ENCODE measurements at places on chromosomes 5 and 9.

DNA sequence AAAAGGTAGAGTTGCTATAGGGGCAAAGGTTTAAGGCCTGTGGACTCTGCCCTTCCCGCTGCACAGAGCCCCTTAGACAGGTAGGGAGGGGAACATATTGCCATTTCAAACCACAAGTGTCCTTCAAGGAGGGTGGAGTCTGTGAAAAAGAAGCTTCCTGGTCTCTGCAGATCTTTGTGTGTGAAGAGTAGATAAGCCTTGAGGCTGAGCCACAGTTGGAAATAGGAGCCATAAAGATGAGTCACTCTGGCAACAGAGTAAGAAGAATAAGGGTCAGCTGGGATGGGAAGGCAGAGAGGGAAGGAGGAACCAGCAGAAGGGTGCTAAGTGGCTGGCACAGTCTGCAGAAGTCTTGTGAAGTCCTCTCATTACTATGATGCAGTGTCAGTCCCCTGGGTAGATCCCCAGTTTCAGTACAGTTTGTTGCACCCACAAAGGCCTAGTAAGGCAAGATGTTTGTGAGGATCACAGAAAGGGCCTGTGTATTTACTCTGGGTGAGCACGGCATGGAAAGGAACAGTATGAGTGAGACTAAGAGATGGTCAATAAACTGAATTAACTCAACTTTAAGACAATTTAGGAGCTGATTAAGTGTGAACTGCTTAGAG is 18.1 kb downstream of the GRXCR2 start:
- no peak for DNase-seq

DNA sequence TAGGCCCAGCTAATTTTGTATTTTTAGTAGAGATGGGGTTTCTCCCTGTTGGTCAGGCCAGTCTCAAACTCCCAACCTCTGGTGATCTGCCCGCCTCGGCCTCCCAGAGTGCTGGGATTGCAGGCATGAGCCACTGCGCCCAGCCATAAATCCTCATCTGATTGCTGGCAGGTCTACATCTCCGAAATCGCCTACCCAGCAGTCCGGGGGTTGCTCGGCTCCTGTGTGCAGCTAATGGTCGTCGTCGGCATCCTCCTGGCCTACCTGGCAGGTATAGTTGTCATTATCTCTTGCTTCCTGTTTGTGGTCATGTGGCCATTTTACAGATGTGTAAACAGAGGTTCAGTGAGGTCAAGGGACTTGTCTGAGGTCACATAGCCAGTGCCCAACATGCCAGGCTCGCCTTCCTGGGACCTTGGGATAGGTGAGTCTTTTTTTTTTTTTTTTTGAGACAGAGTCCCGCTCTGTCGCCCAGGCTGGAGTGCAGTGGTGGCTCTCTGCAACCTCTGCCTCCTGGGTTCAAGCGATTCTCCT is 2.8 kb downstream of the SLC2A8 start:
- DNase-seq: no peak

- no peak for DNase-seq
Observed at GRCh38 chr9:10045598-10045997, 567.2 kb downstream of the PTPRD start.

- no peak for DNase-seq
Observed at GRCh38 chr9:38016375-38017135, 52.5 kb downstream of the SHB start.

DNA sequence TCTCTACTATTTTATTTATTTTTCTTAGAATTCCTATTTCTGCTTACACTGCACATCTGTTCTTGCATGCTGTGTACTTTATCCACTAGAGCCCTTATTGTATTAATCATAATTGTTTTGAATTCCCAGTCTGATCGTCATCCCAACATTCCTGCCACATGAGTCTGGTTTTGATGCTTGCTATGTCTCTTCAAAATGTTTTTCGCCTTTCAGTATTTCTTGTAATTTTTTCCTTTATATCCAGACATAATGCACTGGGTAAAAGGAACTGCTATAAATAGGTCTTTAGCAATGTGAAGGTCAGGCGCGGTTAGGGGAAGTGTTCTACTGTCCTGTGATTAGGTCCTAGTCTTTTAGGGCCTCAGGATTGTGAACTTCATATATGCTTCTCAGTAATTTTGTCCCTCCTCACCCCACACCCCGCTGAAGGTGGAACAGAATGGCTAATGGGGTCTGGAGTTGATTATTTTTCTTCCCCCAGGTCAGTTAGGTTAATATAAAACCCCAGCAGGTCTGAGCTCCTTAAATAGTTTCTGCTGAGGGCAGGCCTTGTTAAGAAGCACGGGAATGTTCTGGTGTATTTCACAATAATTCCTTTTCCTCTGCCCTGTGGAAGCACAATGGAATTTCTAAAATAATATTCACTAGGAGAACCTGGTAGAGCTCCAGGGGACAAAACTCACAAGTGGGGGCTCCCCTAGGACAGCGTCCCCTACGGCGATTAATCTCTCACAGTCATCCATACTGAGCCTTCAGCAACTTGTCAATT is 146.6 kb upstream of the TUT7 start:
- DNase-seq: no peak

All from stimulated activated CD8-positive, alpha-beta memory T cell treated with anti-CD3 and anti-CD28 coated beads, Interleukin-2, amount 100 ng/mL, for 1 hour (primary cell).